ENCODE measurements at places on chromosomes 13 and 19.

DNA sequence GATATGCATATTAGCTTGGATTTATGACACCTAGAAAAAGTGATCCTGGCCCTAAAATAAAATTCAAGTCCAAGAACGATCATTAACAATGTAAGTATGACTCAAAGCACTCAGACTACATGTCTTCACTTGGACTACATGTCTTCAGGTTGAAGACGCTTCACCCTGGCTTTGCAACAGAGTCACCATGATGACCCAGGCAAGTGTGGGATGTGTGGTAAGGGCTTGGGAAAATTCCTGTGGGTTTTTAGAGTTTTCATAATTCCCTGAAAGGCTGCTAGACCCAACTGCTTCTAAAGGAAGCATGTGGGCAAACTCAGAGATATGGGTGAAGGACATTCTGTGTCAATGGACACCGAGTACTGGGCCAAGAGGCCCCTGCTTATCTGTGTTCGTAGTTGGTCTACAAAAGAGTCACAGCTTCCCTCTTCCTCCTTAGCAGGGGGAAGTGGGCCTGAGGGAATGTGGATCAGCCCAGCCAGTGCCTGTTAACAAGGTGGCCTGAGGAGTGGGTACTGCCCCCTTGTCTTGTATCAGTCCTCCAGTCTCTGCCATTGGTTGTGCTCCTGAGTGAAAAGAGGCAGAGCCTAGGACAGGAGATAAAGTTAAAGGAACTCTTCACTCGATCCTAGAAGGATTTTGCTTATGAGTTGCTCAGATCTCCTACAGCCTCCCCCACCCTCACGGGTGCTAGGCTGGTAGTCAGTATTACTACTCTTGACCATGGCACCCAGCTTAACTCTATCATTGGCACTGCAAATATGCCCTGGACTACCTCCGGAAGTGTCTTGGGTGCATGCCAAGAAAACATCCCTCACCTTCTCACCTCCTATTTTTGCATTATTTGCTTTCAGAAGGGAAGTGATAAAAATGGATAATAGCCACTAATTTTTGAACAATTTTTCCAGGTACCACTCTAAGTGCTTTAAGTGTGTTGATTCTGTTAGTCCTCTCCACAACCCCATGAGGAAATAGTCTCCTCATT lies 406.3 kb downstream of the COG6 start:
- DNase-seq: no peak

- DNase-seq: peak; percentile 98
Observed at GRCh38 chr19:11168568-11168967, 13.0 kb upstream of the SPC24 start.

GRCh38 chr19:23525276-23525852 lies 130.1 kb upstream of the ZNF91 start:
- DNase-seq: no peak

- no peak for DNase-seq
Observed at GRCh38 chr19:15108145-15108844, 1.1 kb downstream of the SYDE1 start.

DNA sequence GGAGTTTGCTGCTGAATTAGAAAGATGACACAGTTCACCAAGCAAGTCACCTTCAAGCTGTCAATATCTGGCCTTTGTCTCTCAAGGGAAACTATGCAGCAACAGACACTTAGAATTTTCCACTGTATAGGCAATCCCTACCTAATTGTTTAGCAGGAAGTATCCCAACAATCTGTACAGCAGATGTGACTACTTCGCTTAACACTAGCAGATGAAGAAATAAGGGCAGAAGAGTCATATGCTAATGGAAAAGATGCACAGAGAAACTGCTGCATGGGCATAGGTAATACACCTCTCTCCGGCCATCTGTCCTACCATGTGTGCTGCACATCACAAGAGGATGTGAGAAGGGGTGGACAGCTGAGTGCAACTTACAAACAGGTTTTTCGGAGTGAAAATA lies 851.2 kb downstream of the PCDH9 start:
- DNase-seq: no peak

DNA sequence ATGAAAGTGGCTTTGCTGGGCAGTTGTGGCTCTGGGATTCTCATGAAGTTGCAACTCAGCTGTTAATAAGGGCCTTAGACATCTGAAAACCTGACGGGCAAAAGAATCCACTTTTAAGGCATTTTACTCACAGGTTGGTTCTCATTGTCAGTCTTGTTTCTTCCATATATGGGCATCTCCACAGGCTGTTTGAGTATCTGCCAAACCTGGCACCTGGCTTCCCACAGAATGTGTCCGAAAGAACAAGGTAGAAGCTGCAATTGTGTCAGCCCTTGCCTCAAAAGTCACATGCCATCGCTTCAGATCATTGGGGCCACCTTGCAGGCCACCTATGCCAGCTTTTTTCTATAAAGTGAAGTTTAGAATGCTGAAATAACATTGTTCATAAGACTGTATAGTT lies 102.4 kb downstream of the KCTD12 start:
- no peak for DNase-seq

- DNase-seq: no peak
Observed at GRCh38 chr13:46594374-46595078, 41.6 kb downstream of the LRCH1 start.
